NCI-H82 (cell line): ENCODE measurements at places on chromosomes 6 and 20.

DNA sequence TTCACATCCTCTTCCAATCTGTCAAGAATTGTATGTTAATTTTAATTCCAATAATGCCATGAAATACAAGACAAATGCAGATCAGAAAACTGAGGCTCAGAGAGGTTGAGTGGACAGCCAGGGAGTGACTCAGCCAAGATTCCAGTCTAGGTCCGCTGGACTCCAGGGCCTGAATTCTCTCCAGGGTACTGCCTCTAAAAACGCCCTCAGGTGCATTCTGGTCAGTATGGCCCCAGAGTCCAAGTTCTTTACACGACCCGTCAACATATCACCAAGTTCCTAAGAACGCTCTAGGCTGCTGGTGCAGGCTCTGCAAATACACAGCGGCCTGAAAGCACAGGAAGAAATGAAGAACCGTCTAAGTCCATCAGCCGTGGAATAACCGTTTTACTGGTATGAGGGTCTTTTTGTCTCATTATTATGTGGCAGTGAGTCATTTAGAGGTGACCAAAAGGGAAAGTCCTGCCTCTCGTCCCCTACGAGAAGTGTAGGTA lies 709 bp upstream of the ASXL1 start:
- DNase-seq: peak; percentile 70

DNA sequence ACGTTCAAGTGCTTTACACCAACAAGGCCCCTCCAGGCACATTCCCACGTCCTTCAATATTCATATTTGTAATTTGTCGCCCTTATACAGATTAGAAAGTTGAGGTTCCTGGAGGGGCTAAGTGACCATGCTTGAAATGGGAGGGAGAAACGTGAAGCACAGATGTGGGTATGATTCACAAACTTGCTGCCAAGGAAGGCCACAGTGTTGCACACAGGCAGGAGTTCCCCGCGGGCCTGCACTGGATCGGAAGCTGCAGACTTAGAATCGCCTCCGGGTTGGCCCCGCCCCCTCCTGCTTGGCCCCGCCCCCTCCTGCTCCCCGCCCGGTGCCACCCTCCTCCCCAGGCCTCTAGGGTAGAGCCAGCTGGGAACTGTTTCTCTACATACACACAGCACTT lies 58.2 kb upstream of the QKI start:
- peak; percentile 11 for DNase-seq

DNA sequence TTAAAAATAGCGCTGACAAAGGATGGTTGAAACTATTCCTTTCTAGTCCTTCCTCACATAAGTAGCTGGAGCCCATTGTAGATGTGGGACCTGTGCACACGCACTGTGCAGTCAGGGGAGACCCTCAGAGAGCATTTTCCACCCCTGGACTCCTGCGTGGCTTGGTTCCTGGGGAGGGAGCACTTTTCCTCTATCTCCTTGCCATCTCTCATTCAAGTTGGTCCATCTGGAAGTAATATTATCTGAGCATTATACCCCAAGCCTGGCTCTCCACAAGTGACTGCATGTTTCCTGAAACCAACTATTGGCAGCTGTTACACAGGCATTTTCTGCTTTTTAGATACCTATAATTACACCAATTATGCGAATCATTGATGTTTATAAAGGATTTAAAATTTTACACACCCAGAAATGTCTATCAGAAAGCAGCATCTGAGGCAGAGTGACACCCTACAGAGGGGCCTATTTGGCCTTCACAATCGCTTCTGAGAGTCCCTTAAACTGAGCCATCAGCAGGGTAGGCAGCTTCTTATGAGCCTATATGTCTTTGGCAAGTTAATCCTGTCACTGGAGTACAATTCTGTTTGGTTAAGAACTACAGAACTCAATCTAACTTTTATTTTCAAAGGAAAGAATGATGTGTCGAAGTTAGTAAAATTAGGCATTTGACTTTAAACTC lies 18.7 kb downstream of the SOX4 start:
- no peak for DNase-seq

DNA sequence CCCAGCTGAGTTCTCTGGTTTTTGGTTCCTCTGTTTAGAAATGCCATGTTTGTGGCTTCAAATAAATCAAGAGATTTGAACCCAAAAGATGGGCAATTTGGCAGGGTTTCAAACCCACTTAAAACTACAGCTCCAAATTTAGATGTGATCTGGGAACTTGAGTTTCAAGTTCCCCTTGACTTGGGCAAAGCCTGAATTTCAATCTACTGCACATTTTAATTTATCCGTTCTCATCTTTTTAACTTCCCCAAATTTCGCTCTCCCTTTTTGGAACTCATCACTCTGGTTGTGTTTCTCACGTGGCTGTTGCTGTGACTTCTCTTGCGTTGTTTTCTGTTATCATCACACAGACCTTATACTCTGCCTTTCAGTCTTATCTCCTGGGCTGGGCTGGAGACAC lies 230.9 kb downstream of the CDC5L start:
- DNase-seq: no peak

DNA sequence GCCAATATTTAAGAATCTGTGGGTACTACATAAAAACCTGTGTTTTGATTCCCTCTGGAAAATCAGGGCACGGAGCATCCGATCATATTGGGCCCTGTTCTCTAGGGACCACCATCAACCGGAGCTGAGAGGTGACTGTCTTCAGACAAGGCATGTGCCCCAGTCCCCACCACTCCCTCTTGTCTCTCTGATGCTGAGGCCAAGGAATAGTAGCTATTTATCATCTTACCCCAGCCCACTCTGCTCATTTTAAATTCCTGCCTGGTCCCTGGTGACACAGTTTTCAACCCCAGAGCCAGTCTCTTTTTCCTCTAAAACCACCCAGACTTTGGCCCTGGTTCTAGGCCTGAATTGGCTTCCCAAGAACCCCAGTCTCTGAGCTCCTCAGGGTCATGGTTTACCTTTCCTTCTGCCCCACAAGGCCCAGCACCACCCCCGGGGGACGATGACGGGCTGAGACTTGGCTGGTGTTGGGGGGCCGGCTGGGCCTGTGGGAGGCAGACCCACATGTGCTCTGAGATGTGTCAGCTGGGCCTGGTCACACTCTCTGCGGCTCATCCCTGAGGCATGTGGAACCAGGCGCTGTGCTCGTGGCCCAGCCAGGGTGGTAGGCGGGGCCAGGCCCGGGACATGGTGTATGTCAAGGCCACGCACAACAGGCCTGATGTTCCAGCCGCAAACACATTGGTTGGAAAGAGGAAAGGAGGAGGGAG lies 114.4 kb downstream of the CEBPB start:
- no peak for DNase-seq

GRCh38 chr6:20620043-20620442 lies 85.8 kb downstream of the CDKAL1 start:
- no peak for DNase-seq

- DNase-seq: no peak
Measured at GRCh38 chr6:75516757-75517156, 23.2 kb upstream of the FILIP1 start.

GRCh38 chr6:145349950-145350510 lies 385.3 kb downstream of the EPM2A start:
- no peak for DNase-seq

DNA sequence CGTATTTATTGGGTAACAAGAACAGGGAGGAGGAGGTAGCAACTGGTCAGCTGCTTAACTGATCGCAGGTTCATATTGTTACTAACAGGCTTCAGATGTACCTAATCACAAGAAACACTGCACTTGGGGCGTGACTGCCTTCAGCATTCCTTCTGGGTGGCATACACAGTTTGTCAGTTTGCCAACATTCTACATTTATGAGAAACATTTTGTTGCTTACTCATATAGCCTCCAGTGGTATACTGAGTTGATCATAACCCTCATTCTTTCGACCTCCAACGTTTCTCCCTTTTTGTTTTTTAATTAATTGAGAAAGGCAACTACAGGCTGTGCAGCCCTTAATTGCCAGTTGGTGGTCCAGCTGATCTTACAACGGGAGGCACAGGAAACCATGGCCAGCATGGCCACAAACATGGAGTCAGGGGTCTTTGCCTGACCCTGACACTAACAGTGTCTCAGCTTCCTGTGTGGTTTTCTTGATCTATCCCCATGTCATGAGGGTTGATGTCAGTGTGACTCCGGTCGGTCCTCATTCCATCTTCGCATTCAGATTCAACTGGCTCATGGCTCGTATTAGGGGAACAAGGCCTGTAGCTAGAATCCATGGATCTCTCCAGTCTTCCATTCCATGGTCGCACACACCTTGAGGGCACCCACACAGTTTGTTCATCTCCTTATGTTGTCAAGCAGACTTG lies 9.4 kb downstream of the EPB41L2 start:
- DNase-seq: no peak

DNA sequence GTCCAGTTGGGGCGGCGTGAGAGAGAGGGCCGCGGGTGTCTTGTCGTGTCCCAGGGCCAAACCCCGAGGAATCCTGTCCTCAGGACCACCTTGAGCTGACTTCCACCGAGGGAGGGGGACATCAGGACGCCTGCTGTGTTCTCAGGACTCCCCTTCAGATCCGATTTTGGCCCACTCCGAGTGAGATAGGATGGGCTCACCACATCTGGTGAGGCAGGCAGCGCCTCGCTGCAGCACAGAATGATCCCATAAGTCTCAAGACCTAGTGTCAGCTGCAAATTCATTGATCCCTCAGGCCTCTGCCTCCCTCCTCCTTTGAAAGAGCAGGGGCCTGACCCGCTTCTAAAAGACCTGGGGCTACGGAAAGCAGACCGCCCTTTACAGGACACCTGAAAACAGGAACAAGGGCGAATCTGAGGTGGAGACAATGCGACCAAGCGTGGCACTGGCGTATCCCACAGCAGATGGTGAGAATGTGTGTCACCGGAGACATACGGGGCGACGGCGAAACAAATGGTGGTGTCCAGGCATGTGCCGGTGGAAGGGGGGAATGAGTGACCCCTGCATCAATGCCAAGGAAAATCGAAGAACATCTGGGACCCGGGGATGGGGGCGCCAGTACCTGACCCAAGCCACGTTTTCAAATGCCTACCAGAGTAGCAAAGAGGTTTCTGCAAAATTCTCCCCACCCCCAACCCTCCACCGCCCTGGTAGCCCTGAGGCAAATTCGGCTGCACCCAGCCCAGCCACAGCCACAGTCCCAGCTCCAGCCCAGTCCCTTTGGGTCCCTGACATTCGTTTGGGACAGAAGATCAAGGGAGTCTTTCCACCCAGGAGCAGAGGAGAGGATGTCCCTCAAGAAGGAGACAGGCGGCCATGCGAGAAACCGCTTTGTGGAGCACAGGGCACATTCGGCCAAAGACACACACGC lies 162.1 kb upstream of the ZNF337 start:
- DNase-seq: peak; percentile 45

DNA sequence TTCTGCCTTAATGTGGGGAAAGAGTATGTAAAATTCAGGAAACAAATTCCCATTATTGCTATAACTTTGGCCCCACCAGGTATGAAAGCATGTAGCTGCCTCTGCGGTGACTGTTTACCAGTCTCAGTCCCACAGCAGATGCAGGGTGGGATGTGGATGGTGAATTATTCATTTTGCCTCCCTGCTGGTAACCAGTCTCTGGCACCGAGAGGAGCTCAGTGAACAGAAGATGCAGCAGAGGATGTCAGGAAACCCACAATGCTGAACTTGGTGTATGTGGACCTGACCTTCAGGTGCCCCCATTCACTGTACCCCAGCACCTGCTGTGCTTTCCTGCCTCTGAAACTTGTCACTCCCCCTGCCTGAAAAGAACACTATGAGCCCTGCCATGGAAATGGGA lies 8.8 kb upstream of the METTL24 start:
- no peak for DNase-seq

DNA sequence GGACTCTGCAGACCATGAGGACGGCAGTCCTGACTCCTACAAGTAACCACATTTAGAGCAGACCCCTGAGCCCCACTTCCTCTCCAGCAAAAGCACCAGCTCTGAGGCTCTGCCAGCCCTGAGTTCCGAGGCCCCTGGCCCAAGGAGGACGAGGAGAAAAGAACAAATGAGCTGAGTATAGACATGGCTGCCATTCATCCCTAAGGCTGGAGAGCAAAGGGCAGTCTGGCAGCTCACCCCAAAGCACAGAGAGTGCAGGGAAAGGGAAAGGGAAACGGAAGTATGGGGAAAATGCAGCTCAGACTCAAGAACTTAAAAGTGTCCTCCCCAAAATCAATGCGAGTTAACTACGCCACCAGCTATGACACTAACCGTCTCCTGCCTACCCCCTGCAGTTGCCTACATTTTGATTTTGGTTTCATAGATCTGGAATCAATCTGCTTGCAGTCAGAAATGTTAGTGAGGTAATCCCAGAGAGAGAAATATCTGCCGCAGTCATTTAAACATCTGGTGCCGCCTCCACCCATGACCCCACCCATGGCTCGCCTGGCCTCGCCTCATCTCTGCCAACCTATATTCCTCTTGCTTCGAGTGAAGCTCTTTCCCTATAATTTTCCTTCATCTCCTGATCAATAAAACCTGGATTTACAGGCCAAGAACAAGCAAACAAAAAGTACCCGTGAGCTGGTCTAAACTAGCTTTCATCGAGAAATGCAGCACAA lies 49.6 kb upstream of the AFDN start:
- DNase-seq: no peak

DNA sequence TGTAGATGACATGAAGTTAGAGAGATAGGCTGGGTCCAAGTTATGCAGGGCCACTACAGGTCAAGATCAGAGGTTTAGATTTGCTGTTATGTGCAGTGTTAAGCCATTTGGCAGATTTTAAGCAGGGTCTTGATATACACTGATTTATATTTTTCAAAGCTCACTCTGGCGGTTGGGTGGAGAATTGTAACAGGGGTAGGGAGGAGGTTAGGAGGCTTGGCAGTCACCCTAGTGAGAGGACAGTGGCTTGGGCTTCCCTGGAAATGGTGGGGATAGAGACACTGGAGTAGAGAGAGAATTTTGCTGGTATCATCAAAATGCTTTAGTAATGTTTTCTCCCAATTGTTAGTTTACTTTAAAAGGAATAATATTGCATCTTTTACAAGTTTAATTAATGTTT lies 149.5 kb upstream of the SUPT3H start:
- DNase-seq: no peak

- peak; percentile 52 for DNase-seq
Measured at GRCh38 chr6:50602292-50602691, 111.0 kb upstream of the TFAP2D start.

- DNase-seq: no peak
Measured at GRCh38 chr20:47417245-47418068, 61.0 kb upstream of the ZMYND8 start.

GRCh38 chr6:83126807-83127206 lies 59.3 kb downstream of the DOP1A start:
- no peak for DNase-seq

DNA sequence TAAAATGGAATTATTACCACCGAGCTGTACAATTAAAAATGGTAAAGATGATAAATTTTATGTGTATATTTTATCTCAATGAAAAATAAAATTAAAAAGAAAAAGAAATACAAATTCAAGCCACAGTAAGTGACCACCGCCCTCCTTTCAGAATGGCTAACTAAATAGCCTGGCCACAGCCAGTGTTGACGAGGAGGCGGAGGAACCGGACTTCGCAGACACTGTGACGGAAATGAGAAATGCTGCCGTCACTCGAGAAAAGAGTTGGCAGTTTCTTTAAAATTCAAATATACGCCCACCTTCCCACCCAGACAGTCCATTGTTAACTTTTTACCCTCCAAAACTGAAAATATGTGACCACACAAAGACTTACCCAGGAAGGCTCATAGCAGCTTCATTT lies 50.0 kb downstream of the FOXF2 start:
- DNase-seq: no peak
